ENCODE measurements at places on chromosomes 12 and 14. TPM values are rescaled to one million over a fixed set of nuclear protein-coding genes. Genes with fewer than 3 reads are reported as not detected.
A peak's percentile ranks its signal among the peaks of the same experiment; 100 is the strongest.

DNA sequence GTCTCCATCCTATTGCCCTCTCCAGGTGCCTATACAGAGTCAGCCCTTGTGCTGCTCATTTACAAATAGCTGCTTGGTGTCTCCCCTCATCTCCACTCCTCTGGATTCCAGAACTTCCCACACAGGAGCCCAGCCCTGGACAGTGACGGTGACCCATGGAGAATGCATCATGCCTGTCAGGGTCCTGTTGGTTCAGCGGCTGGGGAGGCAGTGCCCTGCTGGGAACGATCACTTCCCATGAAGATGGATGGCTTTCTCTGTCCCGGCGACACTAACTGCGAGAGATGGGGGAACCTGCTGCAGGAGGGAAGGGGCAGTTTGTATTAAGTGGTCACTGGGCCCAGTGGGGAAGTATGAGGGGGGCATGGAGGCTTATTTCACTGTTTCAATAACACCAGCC is 395.0 kb upstream of the TBX3 start:
- ATAC-seq, result peak; percentile 78

KLRC4 gene
- total RNA-seq, result not detected

MUCL1 gene
- total RNA-seq, result 4.2 TPM

SRSF9 gene
- 164 TPM for total RNA-seq

DNA sequence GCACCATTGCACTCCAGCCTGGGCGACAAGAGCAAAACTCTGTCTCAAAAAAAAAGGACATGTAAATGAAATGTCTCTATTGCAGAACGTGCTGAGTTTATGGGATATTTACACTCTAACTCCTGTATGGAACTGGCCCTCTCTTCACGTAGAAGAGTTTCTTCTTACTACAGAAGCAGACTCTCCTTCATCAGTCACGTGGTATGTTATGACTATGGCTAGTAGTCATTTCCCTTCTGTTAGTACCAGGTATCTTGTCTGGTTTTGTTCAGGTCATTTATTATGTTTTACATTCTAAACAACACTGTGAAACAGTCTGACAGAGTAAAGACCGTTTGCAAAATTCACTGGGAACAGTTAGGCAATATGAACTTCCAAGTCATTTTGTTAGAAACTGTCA is 20.3 kb downstream of the KNTC1 start:
- ATAC-seq, result no peak

GRCh38 chr12:2301531-2302461 is 249.0 kb downstream of the CACNA1C start:
- ATAC-seq, result peak; percentile 64

DNA sequence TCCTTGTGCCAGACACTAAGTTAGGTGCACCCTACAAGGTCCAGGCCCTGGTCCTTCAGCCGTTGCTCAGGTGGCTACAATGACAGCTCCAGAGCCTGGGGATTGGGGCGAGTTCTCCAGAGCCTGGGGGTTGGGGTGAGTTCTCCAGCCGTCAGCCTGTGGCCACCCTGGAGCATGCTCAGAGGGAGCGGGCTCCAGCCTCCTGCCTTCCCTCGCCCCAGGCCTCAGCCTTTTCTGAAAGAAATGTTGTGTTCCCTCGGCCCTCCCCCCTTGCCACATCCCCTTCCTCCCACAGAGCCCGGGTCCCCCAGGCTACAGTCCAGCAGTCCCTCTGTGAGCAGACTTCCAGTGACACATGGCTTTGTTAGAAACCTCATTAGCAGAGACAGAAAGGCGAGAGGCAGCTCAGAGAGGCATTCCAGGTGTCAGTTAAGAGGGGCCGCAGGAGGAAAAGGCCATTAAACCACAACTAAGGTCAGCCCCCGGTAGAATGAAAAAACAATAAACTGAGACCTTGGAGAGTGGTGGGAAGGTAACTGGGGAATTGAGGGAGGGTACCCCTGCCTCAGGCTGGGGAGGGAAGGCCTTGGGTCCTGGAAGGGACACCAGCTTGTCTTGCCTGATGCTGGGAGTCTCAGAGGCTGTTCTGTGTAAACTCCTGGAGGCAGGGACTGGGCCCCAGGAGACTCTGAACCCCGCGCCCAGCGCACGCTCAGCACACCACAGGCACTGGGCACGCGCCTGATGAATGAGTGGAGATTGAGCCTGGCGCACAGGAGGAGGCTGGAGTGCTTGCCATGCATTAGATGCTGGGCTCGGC is 23.1 kb upstream of the COL2A1 start:
- ATAC-seq, result peak; percentile 51

TAS2R8 gene
- not detected for total RNA-seq

DNA sequence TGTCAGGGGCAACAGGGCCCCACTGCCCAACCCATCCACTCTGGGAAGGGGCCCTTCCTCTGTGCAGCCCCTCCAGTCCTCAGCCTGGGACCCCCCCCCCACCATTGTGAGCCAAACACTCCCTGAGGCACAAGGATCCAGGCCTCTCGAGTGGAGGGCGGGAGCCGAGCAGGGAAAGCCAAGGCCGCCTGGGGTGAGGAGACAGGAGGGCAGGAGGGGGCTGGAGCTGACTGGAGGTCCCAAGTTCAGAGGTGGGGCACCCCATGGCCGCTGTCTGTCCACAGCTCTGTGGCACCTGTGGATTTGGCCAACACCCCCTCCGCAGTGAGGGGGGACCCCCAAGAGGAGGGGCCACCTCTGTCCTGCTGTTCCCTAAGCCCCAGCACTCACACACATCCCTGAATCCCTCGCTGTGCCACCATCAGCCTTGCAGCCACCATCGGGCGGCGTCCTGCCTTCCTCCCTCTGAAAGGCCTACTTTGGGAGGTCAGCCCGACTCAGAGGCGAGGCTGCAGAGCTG is 25.4 kb upstream of the C14orf180 start:
- ATAC-seq, result no peak

KRT82 gene
- not detected for total RNA-seq

DNA sequence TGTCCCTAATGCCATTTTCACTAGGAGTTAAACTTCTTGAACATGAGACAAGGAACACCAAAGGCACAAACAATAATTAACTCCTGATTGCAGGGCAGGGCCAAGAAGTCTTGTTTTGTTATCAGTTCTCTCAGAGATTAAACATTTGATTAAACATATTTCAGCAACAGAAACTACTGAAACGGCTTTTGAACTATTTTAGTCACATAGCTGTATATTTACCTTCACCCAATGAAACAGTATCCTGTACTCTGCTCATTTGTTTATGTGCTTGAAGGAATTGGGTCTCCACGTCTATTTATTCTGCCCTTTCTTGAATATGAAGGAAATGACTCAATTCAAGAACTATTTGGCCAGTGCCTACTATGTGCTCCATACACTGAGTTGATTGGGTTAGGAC is 51.3 kb upstream of the PTCSC3 start:
- no peak for ATAC-seq

- ATAC-seq, result no peak
Observed at GRCh38 chr14:24634158-24634557, at the start of gene GZMB. TSS of gene GZMB (minus strand) at chr14:24634190. CDS start at chr14:24634160, 30 bp downstream.

DNA sequence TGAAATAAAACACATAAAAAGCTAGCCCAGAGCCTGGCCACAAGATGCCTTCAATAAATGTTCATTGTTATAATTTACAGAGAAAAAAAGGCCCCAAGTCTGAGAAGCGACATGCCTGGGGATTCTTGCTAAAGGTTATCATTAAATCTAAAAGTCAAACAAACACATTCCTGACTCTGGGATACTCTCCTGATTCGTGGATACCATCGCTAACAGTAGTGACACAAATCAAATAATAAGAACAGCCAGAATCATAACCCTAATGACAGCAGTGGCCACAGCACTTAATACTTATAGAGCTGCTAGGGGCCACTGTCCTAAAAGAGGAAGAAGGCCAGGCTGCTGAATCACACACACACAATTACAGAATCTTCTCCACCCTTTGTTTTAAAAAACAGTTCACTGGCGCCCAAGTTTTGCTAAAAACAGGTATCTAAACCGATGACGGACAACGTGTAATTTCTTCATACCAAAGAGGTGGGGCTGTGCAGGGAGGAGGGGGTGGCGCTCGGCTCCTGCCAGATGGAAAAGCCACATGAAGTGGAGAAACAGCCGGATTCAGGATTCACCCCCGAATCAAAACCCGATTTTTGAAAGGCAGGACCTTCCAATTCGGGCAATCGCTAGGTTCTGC is 1.2 kb downstream of the CLIP1 start:
- peak; percentile 8 for ATAC-seq

DNA sequence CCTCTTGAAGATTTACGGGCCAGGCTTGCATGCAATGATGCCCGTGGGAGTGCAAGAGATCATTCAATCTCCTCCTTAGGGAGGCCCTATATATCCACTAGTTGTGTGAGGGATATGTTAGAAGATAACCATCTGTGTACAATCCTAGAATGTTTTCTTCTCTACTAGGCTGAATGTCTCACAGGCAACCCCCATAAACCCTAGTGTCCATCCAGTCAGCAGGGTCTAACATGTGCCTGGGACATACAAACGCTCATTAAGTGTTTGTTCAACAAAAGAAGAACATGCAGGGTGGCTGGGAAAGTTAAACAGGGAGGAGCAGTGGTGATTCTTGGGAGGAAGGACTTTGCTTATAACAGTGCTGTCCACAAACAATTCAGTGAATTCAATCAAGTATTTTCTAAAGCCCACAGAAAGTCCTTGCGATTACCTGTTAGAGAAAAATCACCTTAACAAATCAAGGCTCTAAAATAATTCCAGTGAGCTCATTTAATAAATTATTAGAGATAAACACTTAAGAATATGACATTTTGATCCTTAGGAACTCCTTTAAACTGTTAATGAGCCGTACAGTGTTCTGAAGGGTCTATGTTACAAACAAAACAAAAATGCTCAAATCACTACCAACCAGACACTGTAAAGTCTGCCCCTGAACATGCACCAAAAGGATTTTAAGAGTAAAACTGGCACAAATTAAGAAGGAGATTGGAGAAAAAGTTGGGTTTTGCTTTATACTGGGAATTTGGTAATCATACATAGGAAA is 96.6 kb upstream of the FERMT2 start:
- ATAC-seq, result no peak

- peak; percentile 56 for ATAC-seq
Observed at GRCh38 chr12:48788524-48788853, 400 bp downstream of the ADCY6 start.

- no peak for ATAC-seq
Observed at GRCh38 chr14:93955850-93956481, 20.4 kb downstream of the ASB2 start.

GRCh38 chr12:80692114-80692513 is 15.3 kb upstream of the MYF6 start:
- no peak for ATAC-seq

GRCh38 chr12:53051881-53052412 is 2.1 kb downstream of the TNS2 start:
- no peak for ATAC-seq

GRCh38 chr12:63006536-63006935 is 71.6 kb upstream of the PPM1H start:
- ATAC-seq, result no peak

NPAS3 gene
- total RNA-seq, result 7.2 TPM

DNA sequence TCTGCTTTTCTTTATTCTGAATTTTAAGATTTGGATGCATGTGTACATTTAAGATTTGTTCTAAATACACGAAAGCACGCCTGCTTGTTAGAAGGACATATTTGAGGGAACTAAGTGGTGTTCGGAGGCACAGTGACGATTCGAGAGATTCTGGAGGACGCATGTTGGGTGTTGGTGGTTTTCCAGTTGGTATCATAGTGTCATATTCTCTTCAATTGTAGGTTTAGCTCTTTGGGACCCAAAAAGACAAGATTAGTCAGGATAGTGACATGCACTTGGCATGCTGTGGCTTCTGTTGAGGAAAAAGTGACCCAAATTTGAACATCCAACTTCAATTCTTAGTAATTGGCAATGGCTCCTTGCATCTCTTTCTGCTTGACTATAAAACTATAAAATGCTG is 30.1 kb downstream of the PRKCH start:
- no peak for ATAC-seq

DNA sequence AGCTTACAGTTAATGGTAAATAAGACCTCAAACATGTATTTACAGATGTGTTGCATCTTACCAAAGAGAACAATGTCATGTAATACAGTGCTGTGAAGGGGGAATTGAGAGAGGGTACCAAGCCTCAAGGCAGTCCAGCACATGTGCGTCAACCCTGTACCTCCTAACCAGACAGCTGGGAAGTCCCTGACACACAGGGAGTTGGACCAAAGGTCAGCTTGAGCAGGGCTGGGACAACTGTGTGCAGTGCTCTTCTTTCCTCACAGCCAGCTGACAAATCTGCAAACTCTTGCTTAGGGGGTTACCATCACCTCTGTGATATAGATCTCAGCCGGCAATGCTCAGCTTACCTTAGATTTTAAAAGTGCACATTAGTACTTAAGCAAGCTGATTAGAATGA is 56.8 kb upstream of the RIC8B start:
- ATAC-seq, result no peak

GRCh38 chr12:108459149-108459548 is 55.9 kb upstream of the FICD start:
- ATAC-seq, result no peak

DNA sequence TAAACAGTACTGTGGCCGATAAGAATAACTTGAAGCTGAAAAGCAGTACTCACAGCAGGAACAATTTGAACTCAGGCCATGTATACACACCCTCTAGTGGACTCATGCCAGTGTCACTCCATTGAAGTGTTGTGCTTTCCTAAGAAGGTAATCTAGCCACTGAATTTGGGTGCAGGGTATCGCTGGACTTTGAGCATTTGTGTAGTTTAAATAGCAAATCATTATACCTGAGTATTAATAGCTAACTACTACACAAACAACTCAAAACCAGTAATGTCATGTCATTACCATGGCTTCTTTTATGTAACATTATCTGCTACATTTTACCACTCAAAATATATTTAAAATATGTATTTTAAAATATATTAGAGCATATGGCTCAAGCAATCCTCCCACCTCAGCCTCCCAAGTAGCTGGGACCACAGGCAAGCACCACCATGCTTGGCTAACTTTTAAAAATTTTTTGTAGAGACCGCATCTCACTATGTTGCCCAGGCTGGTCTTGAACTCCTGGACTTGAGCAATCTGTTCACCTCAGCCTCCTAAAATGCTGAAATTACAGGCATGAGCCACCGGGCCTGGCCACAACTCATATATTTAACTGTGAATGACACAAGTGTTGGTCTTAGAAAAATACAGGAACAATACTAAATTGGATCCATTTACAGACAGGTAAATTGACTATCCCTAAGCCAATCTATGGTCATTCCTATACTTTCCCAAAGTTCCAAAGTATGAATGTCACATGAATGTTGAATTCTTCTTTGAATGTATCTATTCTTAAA is 25.6 kb upstream of the ARID4A start:
- no peak for ATAC-seq
